ENCODE measurements at places on chromosomes 5 and 9.

- no peak for DNase-seq
These were observed 113.1 kb upstream of the PCSK1 start for GRCh38 chr5:96546120-96546519.

DNA sequence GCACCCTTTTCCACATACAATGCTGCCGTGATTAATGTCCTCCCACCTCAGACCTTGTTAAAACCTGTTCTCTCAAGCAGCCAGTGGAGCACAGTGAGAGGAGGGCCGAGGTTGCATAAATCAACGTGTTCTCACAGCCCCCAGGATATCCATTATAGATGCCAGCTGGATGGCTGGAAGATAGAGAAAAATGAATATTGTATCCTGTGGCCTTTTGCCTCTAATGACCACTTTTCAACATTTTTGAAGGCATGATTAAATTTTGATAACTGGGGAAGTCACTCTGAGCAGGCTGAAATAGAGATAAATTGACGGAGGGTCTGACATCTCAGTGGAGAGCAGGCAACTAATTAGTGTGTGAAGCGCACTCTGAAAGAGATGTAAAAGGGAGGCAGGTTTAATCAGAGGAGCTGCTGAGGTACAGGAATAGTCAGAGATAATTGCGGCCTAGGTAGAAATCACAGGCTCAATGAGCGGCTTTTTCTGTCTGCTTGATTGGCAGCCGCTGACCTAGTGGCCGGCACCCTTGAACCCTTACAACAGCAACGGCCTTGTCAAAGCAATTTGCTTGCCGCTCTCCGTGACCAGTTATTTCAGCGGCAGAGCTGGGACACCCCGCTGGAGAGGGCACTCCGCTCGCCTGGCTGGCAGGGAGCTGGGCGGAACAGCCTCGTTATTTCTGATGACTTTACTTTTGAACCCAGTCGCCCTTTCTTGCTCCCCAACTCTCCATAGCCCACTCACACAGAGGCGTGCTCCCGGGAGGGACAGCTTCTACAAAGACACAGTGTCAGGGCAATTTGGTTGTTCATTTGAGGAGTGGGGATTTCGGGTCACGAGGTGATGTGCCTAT lies 560.7 kb downstream of the PSAT1 start:
- DNase-seq: no peak

GRCh38 chr9:20417373-20418080 lies 204.8 kb downstream of the MLLT3 start:
- DNase-seq: no peak

DNA sequence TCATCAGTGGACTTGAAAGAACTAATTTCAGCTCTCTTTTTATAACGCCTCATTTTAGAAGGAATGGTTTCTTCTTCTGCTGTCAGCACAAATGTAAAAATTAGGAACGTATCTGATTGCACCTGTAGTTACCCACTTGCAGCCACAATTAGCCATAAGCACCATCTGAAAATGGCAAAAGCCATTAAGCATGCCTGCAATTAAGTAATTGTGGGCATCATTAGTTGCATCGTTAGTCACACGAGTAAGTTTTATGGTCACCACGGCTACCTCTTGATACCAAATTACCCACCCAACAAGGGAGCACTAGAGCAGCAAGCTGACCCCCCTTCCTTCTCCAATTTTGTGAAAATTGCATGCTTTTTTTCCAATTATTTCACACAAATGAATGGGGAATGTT lies 25.8 kb upstream of the SLC44A1 start:
- no peak for DNase-seq

GRCh38 chr5:138955013-138955660 lies 80.0 kb upstream of the LRRTM2 start:
- DNase-seq: no peak

DNA sequence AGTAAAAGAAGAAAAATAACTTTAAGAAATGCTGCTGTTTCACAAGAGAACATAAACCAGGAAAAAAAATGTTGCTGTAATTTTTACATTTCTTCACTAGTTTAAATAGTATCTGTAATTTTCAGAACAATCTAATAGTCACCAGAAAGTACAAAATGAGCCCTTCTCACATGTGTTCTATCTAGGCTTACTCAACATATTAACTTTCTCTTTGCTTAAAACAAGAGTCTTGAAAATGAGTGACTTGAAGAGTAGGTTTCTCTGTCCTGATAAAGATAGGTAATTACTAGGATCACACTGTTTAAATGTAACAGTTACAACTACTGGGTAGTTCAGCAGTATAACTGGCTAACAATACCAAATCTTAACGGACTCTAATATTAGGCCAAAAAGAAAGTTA lies 37.5 kb downstream of the CLINT1 start:
- DNase-seq: no peak

DNA sequence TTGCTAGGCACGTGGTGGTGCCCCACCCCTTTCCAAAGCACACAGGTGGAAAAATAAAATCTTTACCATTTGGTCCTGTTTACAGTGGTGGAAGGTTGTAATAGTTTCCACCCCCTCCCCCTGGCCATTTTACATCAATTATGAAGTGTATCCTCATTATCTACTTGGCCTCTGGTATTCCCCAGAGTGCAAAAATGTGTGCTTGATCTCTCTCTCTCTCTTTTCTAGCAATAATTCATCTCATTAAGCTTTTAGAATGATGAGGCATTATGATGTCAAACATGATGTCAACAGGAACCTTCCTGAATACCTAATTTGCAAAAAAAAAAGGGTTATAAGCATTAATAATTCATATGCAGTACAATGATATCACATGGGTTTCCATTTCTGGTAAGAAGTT lies 3.1 kb downstream of the PDE8B start:
- DNase-seq: no peak

- DNase-seq: peak; percentile 23
These were observed 32.0 kb downstream of the CPEB4 start for GRCh38 chr5:173920024-173920753.

DNA sequence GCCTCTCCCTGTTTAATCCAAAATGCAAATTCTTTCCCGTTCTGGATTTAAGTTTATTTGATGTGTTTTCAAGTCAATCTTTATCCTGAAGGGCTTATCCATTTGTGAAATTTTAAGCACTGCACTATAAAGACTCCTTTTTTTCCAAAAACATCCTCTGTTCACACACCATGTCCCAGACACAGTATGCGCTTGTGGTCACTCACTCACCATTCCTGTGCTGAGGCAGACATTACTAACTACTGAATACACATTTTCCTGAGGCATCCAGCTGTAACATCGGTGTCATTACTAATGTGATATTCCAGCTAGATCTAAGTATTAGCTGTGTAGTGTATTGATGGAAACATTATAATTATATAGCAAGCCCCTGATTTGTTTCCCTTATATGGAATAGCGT lies 298.4 kb downstream of the KCTD16 start:
- no peak for DNase-seq

DNA sequence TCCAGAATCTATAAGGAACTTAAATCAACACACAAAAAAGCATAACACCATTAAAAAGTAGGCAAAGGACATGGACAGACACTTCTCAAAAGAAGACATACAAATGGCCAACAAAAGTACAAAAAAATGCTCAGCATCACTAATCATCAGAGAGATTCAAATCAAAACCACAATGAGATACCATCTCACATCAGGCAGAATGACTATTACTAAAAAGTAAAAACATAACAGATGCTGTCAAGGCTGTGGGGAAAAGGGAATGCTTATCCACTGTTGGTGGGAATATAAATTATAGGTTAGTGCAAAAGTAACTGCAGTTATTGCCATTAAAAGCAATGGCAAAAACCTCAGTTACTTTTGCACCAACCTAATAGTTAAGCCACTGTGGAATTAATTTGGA lies 32.2 kb upstream of the SPATA31D4 start:
- DNase-seq: no peak

DNA sequence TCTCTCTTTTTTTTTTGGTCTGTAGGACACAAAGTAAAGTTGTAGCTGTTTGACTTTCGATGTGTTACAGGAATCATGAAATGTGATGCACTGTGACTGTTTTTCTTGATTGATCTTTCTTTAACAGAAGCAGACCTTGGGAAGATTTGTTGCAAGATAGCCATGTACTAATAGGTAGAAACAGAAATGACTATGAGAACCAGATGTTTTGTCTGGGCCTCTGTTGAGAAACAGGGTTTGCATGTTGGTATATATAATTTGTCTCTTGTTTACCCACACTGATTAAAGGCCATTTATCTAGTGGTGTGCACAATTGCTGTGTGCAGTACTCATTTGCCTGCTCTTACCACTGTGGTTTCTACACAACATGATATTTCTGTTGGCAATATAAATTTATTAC lies 125.1 kb downstream of the HACD4 start:
- DNase-seq: no peak

DNA sequence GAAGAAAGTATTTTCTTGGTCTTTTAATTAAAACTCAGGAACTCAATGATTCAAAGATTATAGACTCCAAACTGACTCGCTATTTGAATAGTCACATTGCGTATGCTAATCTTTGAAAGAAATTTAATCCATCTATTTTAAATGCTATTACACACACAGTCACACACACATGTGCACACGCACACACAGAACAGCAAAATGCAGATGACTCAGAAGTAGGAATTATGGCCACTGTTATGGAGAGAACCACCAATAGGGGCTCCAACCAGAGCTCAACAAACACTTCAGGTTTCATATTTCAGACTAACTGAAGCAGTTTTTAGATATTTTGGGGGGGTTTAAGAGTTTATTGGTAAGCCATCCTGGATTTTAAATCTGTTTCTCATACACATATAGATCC lies 1917.9 kb downstream of the EFNA5 start:
- peak; percentile 10 for DNase-seq

GRCh38 chr5:72835633-72836032 lies 19.2 kb downstream of the TNPO1 start:
- DNase-seq: no peak

DNA sequence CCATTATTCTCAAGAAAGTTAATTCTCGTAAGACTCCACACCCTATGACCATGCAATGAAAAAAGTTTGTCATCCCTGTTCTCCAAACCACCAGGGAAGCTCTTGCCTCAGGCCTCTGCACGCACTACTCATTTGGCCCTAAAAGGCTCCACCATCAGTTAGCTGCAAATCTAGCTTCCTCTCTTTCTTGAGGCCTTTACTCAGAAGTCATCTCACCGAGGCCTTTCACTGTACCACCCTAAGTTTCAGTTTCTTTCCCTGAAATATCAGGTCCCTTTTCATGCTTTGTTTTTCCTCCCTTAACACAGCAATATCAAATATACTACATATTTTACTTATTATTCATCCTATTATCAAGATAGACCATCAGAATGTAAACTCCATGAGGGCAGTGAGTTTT lies 39.1 kb downstream of the OXCT1 start:
- DNase-seq: no peak
